ENCODE measurements at places on chromosomes 5 and 9. TPM values are rescaled to one million over a fixed set of nuclear protein-coding genes. Genes with fewer than 3 reads are reported as not detected.

DNA sequence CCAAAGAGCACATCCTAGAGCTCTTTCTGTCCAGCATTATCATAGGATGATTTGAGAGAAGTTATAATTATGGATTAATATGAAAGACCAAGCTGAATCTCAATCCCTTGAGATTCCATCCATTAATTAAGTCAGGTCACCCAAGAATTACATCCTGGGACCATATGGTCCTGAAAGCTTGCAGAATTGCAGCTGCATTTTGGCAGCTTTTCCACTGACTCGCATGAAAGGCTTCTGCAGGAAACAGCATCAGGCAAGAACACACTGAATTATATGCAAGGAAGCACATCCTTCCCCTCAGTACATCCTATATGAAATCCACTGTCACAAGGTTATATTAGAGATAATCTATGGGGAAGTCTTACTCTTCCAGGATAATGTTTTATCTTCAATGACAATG, 109.1 kb upstream of the CTNND2 start:
- DNase-seq = no peak

The ANKRD33B gene
- total RNA-seq = 21.5 TPM

The BSPRY gene
- total RNA-seq = 12.3 TPM

- no peak for DNase-seq
Measured at GRCh38 chr9:3043369-3043768, 199.5 kb upstream of the PUM3 start.

GRCh38 chr9:81782313-81782995, 93.1 kb upstream of the TLE1 start:
- no peak for DNase-seq

- no peak for DNase-seq
Measured at GRCh38 chr5:143427122-143427735, 23.7 kb upstream of the NR3C1 start.

The KCTD16 gene
- total RNA-seq = not detected

- DNase-seq = no peak
Measured at GRCh38 chr5:149188383-149188782, 47.1 kb downstream of the ABLIM3 start.

DNA sequence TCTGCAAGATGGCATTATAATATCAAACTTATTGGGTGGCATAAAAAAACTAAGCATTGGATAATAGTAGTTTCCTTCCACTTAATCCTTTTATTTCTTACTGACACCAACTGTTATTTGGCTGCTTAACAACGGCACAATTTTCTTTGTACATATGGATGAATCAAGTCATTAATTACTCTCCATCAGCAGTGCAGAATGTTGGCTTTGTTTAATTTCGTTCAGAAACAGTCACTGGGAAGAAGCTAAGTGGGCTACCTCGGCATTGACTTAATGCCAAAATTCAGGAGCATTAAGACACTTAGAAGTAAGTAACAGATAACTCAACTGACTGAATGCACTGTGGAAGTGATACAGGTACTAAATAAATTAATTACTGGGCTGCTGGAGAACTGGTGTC, 460.4 kb downstream of the CTNND2 start:
- no peak for DNase-seq

GRCh38 chr9:27929841-27930240, 356.6 kb upstream of the C9orf72 start:
- no peak for DNase-seq

GRCh38 chr5:124102486-124102885, 590.5 kb downstream of the CSNK1G3 start:
- DNase-seq = no peak

DNA sequence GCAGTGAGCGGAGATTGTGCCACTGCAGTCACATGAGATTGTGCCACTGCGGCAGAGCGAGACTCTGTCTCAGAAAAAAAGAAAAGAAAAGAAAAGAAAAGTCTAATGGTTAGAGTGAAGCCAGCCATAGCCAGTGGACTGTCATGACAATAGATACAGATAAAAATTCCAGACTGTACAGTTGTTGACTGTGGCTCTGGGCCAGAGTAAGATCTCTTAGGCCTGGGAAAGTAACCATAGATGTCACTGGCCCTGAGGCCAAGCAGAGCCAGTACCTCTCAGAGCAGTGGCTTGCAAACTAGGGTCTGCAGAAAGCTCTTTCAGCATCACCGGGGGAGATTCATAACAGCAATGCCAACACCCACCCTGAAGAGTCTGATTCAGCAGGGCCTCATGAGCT, 44.1 kb upstream of the SUB1 start:
- DNase-seq = no peak

GRCh38 chr5:32311404-32312196, 1.1 kb downstream of the MTMR12 start:
- DNase-seq = no peak

- no peak for DNase-seq
Measured at GRCh38 chr9:99274495-99274894, 52.4 kb downstream of the SEC61B start.

DNA sequence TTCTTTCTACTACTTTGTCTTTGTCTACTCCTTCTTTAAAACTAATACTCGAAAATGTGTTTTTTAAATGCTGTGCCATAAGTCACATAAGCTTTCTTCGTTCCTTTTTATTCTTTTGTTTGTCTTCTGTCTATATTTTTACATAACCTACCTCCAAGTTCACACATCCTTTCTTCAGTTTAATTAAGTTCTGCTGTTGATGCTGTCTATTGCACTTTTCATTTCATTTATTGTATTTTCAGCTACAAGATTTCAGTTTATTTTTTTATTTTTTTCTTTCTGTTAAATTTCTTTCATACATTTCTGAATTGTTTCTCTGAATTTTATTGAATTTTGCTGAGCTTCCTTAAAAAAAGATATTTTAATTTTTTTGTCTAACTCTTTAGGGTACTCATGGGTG, 878.2 kb downstream of the MAT2B start:
- no peak for DNase-seq

GRCh38 chr5:57466544-57466943, 16.1 kb downstream of the ACTBL2 start:
- DNase-seq = no peak
